ENCODE measurements at places on chromosomes 11 and 22.

- DNase-seq: no peak
These were observed 86.1 kb downstream of the NAT10 start for GRCh38 chr11:34191578-34191977.

- DNase-seq: no peak
These were observed 34.9 kb upstream of the PHOX2A start for GRCh38 chr11:72278905-72279304.

DNA sequence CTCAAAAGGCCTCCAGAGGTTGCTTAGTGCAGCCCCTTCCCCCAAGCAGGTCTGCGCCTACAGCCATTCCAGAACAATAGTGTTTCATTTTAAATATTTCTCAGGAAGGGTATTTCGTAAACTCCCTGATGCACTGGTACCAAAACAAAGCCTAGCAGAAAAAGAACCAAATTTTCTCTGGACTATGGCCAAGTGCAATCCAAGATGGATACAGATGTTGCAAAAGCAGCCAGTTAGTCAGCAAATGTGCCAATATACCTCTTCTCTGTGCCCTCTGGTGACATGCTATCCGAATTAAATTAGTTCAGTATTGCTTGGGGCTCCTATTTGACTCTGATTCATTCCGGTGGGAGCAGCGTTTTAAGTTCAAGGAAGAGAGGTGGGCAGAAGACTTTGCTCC is 247.8 kb downstream of the NTM start:
- DNase-seq: no peak

- no peak for DNase-seq
These were observed 2.3 kb downstream of the TSPAN4 start for GRCh38 chr11:844693-845644.

- DNase-seq: no peak
These were observed 7.1 kb downstream of the CD44 start for GRCh38 chr11:35146074-35146521.

All from activated CD4-positive, CD25-positive, alpha-beta regulatory T cell (primary cell).